ENCODE measurements at places on chromosomes 4 and X.
A peak's percentile ranks its signal among the peaks of the same experiment; 100 is the strongest.

GRCh38 chrX:53440101-53440500, 5.9 kb upstream of the HSD17B10 start:
- no peak for DNase-seq

DNA sequence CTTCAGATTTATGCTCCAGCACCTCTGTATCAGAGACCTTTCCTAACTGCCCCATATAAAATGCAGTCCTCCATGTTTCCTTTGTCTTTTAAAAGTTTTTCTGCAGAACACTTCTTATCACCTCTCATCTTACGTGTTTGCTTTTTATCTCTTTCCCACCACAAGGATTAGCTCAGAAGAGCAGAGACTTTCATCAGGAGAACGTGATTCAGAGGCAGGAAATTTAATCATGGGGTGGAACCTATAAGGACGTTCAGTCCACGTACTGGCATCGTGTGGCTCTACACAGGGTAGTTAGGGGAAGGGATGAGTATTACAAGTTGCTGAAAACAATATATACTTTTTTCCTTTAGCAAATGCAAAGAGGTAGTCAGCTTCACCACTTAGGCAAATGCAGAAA, 98.7 kb downstream of the SORBS2 start:
- no peak for DNase-seq

- DNase-seq = peak; percentile 17
Observed at GRCh38 chr4:173835903-173836302, 305.9 kb upstream of the HAND2 start.

DNA sequence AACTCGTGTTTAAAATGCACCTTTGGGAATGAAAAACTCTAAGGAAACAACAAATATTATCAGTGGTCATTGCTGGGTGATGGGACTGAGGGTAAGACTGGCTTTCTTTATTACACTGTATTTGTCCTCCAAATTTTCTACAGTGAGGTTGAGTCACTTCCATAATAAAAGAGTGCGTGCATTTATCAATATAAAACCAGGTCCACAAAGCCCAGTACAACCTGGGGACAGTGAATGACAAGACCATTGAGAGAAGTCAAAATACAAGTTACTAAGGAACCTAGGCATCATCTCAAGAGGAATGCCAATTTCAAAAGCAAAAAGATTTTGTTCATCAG, 76.4 kb downstream of the MAGED4 start:
- DNase-seq = no peak

All from amniotic stem cell (primary cell).